Activated naive CD8-positive, alpha-beta T cell treated with anti-CD3 and anti-CD28 coated beads for 36 hours (primary cell): ENCODE measurements at places on chromosomes 5 and 9.

DNA sequence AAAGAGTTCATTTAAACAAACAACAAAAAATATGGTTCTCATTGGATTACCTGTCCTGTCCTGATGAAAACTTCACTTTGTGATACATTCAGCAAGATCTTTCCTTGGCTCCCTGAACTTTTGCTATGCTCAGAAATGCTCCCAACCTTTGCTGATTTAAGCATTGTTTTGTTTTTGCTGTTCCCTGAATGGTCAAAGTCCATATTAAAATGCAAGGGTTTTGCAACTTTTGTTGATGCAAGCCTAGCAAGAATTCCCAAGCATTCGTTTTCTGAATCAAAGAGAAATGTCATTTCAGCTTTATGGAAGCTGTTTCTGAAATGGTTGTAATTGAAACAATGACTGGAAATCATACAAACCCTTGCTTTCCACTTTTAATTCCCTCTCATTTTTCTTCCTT, 3.1 kb upstream of the SFXN1 start:
- no peak for DNase-seq

DNA sequence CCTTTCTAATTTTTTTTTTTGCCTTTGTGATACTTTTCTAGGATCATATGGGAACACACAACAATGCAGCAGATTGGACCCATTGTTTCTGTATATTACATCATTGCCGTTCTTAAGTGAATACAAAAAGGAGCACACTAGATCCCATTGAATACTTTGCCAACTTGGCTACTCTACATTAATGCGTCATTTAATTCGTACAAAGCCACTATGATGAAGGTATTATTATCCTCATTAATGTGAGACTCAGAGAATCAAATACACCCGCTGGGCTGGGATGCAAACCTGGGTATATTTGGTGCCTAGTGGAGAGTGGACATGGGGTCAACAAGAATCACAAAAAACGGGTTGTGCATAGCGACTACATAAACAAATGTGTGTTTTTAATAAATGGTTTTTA, 31.9 kb downstream of the OR2K2 start:
- no peak for DNase-seq

DNA sequence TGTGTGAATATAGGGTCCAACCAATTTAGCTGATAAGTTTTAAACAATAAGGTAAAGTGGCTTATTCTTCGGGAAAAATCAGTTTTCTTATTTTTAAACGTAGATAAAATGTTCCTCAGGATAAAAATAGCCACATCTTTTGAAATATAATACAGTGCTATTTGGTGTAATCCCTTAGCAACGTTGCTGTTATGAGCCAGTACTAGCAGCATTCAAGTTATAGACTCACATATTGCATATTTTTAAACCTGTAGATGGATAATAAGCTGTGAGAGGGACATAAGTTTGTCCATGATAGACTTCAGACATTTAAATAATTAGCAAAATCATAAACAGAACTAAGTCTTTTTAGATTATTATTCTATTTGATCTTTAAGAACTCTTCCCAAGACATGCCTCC, 6.3 kb downstream of the PDE4D start:
- DNase-seq, result no peak

DNA sequence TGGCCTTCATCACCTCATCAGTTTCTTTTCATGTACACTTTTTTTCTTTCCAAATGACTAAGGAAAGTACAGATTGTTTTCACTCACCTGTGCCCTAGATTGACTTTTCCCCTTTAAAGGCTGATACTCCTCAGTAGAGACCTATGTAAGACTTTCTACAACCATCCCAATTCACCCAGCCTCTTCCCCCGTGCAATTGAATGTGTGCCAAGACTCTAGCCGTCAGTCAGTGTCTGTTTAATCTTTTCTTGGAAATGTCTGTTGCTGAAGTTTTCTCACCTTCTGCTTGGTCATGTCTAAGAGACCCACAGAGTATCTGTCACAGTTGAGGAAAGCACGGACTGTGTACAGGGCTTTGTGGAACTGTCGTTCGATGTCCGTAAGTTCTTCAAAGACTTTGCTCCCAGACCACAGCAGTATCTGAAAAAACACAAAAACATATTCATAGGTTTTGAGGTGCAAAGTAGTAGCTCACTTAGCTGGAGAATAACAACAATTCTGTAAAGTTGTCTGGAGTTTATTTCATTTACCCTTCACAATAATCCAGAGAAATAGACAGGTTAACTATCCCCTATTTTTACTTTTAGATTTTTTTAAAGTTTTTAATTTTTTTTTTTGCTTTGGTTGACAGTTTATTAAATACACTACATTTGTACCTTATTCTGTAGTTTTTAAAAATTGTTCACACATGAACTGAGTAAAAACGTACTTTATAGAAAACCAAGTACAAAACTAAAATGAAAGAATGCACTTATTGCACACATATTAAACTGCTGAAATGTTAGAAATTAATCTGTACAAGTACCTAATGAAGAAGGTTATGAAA, 13.6 kb downstream of the PDE6A start:
- DNase-seq, result no peak

- DNase-seq, result no peak
Observed at GRCh38 chr9:75911390-75911789, 20.9 kb downstream of the PCSK5 start.
